Ascending aorta (tissue), 2 donors: ENCODE measurements at places on chromosomes 11 and 22.
A peak's percentile ranks its signal among the peaks of the same experiment; 100 is the strongest.

GRCh38 chr11:111665777-111666176, 63.5 kb downstream of the SIK2 start:
- DNase-seq = no peak

- no peak for DNase-seq
Measured at GRCh38 chr11:2180789-2181370, 9.3 kb upstream of the TH start.

DNA sequence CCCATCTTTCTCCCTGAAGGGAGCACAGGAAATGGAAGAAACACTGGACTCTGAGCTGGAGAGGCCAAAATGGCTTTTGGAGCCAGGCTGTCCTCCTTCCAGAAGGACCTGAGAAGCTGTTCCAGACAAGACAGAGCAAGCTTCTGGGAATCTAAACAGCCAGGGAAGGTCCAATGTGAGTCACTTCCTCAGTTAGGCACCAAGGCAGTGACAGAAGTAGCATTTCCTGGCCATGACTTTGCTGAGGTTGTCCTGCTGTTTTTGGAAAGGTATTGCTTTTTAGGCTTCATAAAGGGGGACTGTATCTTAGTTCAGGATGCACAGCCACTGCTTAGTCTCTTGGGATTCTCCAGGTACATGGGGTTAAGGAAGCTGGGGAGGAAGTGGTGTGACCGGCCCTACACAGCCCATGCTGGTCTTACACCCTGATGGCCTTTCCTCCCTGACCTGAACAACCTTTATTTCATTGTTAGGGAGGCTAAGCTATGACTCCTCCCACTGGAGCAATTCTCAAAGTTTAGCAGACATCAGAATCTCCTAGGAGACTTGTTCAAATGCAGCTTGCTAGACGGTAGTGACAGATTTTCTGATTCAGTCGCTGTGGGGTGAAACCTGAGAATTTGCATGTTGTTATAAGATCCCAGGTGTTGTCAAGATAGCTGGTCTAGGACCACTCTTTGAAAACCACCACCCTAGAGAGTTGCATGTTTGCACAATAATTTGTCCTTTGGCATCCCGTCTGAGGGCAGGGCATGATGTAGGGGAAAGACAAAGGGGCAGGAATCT, 6.8 kb upstream of the INSC start:
- no peak for DNase-seq

GRCh38 chr11:104124979-104125378, 39.0 kb downstream of the PDGFD start:
- no peak for DNase-seq

- DNase-seq = peak; percentile 67
Measured at GRCh38 chr11:61654397-61654829, 25.8 kb upstream of the DAGLA start.

DNA sequence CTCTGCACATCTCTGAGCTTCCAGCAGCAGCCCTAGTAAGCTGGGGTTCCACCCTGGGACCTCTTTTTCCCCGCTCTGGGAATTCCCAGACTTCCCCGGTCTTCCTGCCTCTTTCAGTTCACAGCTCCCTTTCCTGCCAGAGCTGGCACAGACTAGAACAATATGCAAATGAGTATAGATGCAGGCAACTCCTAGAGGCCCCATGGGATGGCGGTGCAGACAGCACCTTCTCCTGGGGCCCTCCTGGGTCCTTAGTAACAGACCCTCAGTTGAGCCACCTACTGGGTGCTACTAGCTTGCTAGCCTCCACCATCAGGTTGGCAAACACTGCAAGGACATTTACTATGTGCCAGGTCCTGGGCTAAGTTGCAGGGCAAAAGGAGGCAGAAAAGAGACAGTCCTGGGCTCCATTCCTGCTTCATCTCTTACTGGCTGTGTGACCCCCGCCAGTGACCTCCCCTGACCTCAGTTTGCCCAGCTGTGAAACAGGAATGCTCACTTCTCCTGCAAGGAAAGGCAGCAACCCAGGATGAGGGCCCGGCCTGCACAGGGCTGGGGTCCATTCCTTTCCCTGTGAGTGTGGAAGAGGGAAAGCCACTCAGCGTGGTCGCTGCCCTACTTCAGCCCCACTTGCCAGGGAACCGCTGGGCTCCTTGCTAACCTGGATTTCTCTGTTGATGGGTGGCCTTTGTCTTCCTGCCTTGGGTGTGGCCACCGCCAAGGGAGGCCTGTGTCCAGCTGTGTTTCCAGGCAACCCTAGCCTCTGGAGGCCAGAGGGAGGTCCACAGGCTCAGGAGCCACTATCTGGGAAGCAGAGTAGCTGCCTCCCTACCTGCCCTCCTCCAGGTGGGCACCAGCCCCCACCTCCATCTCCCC, 7.3 kb downstream of the RELT start:
- DNase-seq = no peak

DNA sequence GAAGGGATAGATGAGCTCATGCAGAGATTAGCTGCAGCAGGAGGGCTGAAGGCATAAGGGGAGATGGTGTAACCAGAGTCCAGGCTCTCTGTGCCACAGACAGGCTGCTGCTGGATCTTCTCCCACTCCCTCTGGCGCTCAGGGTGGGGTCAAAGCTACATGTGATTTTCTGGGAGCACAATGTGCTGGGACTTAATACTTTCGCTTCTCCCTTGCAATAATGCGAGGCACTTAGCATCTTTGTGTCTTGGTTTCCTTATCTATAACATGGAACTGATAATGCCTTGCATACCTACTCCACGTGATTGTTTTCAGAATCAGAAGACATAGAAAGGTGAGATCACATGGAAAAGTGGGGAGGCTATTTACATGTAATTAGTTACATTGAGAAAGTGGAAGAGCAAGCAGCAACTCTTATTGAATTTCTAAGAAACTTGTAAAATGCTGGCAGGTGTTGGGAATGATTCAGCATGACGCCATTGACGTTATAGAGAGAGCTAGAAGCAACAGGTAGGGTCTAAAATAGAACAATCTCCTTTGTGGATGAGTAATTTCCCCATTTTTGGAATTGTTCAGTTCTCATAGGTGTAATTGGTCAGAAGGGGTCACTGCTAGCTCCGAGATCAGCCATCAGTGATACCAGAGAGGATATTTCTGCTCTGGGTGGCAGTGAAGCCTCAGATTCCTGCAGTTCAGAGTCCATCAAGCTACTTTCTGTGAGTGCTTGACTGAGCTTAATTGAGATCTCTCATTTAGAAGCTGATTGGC, 8.2 kb upstream of the OR9I1 start:
- no peak for DNase-seq

DNA sequence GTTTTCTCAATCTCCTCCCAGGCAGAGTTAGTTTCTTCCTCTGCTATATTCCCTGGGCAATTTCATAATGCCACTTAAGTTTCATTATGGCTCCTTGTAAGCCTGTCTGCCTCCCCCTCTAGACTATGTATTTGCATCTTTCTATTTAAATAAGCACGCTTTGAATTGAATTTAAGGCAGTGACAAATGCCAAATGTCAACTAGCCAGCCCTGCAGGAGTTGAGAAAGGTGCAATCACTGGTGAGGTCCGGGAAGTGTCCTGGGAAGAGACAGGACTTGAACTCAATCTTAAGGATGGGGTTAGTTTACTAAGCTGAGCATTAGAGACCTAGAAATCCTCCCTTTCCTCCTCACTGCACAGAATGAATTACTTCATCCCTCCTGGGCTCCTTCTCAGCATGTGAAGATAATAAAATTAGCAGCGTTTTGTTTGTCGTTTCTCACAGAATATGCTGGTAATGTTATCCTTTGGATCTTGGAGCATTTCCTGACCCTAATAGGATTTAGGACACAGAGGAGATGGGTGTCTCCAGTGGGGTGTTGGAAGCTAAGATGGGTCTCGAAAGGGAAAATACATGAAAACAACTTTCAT, 1.6 kb downstream of the TCP11L1 start:
- no peak for DNase-seq
